ENCODE measurements at places on chromosomes 6 and 20. TPM values are rescaled to one million over a fixed set of nuclear protein-coding genes. Genes with fewer than 3 reads are reported as not detected.

GRCh38 chr6:16812993-16813392 lies 51.7 kb upstream of the ATXN1 start:
- no peak for DNase-seq

GRCh38 chr6:154229786-154230185 lies 126.8 kb downstream of the IPCEF1 start:
- no peak for DNase-seq

DNA sequence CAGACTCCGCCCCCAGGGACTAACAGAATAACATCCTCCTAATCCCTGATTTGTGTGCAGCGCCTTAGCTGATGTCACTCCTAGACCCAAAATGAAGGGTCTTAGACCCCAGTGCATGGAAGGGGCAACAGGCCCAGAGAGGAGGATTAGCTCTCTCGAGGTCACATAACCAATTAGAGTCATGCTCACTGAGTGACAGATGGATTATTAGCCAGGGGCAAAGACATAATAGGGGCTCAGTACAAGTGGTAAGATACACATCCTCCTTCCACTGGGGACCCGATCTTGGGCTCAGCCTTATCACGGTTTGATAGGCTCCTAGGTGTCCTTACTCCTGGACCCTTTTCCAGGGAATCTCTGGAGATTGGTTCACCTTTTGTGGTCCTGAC lies 858 bp downstream of the TP53INP2 start:
- no peak for DNase-seq

GRCh38 chr6:125974214-125974866 lies 12.0 kb upstream of the TRMT11 start:
- DNase-seq: peak; percentile 86

Gene SYNJ2
- 15.2 TPM for total RNA-seq

GRCh38 chr20:8074931-8075330 lies 55.4 kb upstream of the TMX4 start:
- DNase-seq: peak; percentile 90

GRCh38 chr6:34246563-34247391 lies 2.0 kb downstream of the SMIM29 start:
- DNase-seq: no peak

Gene CTCFL
- not detected for total RNA-seq

GRCh38 chr20:33821270-33821836 lies 10.2 kb downstream of the CHMP4B start:
- no peak for DNase-seq

DNA sequence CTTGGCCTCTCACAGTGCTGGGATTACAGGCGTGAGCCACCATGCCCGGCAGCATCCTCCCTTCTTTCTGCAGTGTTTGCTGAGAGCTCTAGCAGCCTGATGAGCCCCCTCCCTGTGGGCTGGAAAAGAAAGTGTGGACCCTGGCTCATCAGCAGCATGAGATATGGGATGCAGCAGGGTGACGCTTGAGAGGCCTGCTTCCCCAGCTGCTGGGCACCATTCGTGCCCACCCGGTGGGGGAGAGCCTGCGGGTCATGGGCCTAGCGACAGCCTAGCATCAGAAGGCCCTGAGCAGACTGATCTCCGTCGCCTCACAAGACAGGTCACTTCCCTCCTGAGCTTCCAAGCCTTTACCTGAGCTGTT lies 16.0 kb upstream of the CCDC167 start:
- DNase-seq: no peak

GRCh38 chr20:42183147-42183546 lies 565.0 kb upstream of the CHD6 start:
- DNase-seq: no peak

All from fibroblast of the aortic adventitia (primary cell).